ENCODE measurements at places on chromosomes 12 and 14.

GRCh38 chr14:99658218-99658845 lies 13.4 kb downstream of the HHIPL1 start:
- DNase-seq: no peak

GRCh38 chr12:34219046-34219770 lies 196.9 kb downstream of the ALG10 start:
- no peak for DNase-seq

- no peak for DNase-seq
Observed at GRCh38 chr12:103915306-103915705, 14.9 kb upstream of the HSP90B1 start.

- DNase-seq: peak; percentile 70
Observed at GRCh38 chr14:104819361-104819781, 18.5 kb downstream of the ZBTB42 start.

DNA sequence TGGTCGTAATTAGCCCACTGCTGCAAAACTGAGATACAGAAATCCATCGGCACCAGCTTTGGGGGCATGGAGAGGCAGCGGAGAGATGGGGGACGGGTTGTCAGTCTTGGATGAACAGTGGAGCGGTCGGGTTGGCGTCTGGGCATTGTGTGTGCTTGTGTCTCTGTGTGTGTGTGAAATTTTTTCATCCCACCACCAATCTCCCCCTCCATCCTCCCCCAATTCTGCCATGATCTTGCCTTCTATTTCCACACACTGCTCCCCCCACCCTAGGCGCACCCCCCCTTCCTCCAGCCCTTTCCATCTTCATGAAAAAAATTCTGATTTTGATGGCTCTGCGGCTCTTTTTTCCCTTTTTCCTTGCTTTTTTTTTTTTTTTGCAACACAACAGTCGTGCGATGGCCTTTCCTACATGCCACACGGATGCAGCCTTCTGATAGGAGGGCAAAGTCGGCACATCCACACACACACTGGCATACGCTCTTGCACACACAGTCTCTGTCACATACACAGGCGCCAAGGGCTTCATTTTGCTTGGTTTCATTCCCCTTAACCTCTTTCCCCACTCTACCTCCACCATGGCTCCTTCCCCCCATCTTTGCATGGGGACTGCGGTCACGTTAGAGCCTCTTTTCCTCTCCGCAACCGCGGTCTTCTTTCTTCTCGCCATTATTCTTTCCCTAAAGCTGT lies 3.3 kb downstream of the NRXN3 start:
- DNase-seq: no peak

All from suprapubic skin (tissue), 4 donors.